ENCODE measurements at places on chromosomes 11 and 22. TPM values are rescaled to one million over a fixed set of nuclear protein-coding genes. Genes with fewer than 3 reads are reported as not detected.

SAMM50 gene
- total RNA-seq = 42.6 TPM

NRXN2 gene
- 2.7 TPM for total RNA-seq

SLC17A6 gene
- not detected for total RNA-seq

RAB3IL1 gene
- 49.2 TPM for total RNA-seq

CENPM gene
- 7.2 TPM for total RNA-seq

DNAL4 gene
- total RNA-seq = 17.0 TPM
